Suppressor macrophage (primary cell): ENCODE measurements at places on chromosomes 1 and 21.

- no peak for DNase-seq
Observed at GRCh38 chr21:32413697-32414578, 1.4 kb downstream of the EVA1C start.

GRCh38 chr1:104795931-104796330 lies 1046.2 kb downstream of the AMY1C start:
- no peak for DNase-seq

DNA sequence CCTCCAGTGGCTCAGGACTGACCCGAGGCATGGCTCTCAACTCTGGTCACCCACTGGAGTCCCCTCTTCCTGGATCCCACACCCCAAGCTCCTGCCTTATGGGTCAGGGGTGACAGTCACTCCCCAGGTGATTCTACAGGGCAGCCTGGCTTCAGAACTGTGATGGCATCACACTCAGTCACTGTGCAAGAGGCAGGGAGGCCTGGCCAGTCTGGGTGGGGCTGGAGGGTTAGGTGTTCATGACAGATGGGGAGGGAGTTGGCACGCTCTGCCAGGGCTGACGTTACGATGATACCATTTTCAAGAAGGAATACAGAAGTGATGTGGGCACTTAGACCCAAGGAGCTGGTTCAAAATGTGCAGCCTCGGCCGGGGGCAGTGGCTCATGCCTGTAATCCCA lies 25.2 kb upstream of the ABCG1 start:
- no peak for DNase-seq

GRCh38 chr1:178155481-178156255 lies 61.8 kb downstream of the RASAL2 start:
- DNase-seq: no peak

DNA sequence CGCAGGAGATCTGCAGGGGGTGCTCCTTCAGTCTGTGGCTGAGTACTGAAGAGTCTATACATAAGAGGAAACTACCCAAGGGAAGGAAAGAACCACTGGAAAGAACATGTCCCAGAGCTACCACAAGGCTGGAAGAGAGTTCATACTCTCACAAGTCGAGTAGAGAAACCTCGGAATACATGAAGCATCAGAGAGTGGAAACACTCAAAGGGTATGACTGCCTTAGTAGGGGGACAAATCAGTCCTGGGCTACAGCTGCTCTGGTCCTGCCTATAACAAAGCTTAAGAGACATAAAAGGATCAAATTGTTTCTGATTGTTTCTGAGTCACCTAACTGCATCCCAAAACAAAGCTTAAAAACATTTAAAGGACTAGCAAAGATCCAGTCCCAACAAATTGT lies 27.4 kb downstream of the TMEM50B start:
- DNase-seq: no peak

DNA sequence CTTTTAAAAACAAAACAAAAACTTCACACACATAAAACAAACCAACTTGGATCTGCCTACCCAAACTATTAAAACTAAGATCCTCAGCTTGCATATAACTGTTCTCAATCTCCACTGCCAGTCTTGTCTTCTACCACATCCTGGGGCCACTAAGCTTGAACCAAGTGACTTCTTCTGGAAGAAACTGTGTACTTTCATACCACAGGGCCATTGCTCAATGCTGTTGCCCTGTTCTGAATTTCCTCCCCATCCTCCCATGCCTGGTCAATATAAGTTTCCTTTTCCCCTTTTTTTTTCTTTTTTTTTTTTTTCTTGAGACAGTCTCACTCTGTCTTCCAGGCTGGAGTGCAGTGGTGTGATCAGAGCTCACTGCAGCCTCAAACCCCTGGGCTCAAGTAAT lies 109.9 kb downstream of the KIAA0319L start:
- DNase-seq: peak; percentile 31

DNA sequence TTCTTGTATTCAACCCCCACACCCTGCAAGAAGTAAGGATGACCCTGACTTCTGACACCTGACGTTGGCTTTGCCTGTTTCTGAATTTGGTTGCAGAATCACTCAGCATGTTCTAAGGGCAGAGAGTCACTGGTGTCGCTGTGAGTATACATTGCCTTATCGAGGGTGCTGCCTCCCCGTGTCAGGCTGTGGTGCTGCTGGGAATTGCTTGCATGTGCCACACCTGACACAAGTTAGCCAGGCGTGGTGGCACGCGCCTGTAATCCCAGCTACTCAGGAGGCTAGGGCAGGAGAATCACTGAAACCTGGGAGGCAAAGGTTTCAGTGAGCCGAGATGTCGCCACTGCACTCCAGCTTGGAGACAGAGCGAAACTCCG lies 45.9 kb downstream of the WDR4 start:
- peak; percentile 25 for DNase-seq

GRCh38 chr1:18816808-18817207 lies 42.7 kb downstream of the TAS1R2 start:
- no peak for DNase-seq

DNA sequence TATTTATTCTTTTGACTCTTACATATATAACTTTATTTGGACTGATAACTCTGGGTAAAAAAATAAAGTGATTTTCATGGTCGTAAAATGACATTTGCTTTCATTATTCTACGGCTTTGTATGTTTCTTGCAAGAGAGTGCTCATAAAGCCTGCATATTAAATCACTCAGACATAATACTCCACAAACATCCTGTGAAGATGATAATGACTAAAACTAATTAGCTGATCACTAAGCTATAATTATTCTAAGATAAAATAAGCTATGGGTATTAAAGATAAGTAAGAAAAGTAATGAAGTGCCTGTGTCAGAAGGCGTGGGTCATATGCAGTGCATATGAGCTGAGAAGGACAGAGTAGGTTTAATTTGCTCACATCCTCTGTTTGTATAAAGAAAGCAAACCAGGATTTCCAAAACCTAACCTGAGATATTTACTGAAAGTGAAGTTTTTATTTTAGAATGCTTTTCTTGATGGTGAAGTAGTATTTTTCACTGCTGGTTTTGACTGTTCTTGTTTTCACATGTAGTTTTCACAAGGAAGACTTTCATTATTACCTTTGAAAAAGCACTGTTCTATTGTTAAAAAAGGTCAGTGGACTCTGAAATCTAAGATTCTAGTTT lies 278.8 kb downstream of the AMY1C start:
- no peak for DNase-seq

- DNase-seq: peak; percentile 70
Observed at GRCh38 chr21:45078877-45079281, 4.5 kb downstream of the ADARB1 start.

DNA sequence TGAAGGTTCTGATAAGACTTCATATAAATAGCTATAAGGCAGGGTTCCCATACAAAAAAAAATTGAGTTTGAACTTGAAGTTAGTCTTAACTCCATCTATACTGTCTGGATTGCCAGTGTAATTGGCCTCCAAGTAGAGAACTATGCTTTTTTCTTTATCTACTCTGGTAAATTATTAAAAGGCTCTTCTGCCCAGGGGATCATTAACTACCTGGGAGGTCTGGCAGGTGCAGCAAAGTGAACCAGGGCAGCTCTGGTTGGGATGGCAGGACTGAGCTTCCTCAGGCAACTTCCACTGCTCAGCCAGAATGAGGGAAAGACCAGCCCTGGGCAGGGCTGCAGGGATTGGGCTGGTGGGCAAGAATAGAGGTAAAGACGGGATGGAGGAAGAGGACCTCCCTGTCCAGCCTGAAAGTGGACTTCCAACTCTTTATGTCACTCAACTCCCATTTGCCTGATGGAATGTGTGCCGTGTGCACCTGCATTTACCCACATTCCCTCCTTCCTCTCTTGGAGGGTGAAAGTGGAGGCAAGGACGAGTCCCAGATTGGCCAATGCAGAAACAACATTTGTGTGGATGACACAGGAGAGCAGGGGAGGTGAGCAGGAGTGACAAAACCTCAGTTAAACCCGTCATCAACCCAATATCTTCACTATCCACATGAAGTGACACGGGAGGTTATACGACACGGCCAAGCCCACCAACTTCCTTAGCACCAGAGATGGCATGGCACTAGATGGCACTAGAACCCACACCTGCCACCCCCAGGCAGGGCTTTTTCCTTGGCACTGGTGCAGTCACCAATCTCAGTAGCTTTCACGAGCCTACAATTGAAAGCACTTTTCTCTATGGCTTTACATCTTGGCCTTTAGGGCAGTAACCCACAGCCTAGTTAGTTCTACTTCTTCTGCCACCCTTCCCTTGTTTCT lies 25.2 kb downstream of the CCN1 start:
- no peak for DNase-seq

- DNase-seq: no peak
Observed at GRCh38 chr1:24109686-24110475, 2.1 kb downstream of the MYOM3 start.

DNA sequence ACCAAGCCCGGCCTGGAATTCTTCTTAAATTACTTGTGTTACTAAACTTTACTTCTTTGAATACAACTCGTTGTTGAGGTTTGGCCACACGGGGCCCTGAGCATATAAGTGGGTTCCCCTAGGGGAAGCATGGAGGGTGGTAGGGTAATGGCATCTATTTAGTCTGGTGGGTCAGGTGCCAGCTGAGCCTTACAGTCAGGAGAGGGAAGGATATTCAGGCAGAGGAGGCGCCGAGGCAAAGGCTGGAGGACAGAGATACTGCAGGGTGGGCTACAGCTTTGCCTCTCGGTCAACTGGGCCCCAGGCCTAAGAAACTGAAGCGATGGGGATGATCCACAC lies 424 bp upstream of the NECAP2 start:
- peak; percentile 12 for DNase-seq

- DNase-seq: peak; percentile 78
Observed at GRCh38 chr1:226938903-226939437, 1.1 kb upstream of the COQ8A start.

GRCh38 chr1:22406722-22407495 lies 44.7 kb upstream of the ZBTB40 start:
- DNase-seq: no peak

GRCh38 chr1:100387209-100387608 lies 34.9 kb downstream of the CDC14A start:
- no peak for DNase-seq

GRCh38 chr1:24418898-24419628 lies 3.5 kb downstream of the NIPAL3 start:
- DNase-seq: peak; percentile 43

DNA sequence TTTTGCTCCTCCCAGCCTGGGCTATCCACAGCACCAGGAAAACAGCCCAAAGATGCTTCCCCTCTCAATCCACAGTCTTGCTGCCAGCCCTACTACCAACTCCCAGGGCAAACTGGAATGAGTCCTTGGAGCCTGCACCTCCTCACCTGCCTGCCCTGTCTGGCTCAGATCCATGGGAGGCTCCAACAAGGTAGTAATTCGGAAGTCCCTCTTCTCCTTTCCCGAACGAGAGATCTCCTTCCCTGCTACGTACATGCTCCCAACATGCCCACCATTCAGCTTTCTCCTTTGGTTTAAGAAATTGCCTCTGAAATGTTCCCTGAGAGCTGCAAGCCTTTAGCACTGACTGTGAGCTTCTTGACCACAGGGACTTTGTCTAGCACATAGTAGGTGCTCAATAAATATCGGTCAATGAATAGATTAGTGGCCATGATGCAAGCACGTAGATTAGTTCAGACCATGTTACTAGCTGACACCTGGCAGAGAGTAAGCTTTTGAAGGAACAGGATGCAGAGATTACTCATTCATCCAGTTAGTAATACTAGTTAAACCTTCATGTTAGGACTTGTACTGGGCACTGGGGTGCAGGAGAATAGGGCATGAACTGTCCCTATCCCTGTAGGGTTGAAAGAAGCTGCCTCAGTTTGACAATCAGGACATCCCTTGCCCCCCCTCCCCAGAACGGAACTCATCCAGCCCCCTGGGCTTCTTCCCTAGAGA lies 80.1 kb downstream of the DISP3 start:
- no peak for DNase-seq

GRCh38 chr1:118012515-118013124 lies 83.1 kb downstream of the WDR3 start:
- no peak for DNase-seq

GRCh38 chr1:228004331-228004855 lies 2.4 kb upstream of the WNT3A start:
- peak; percentile 31 for DNase-seq

GRCh38 chr1:246029616-246030015 lies 477.5 kb downstream of the SMYD3 start:
- DNase-seq: no peak

GRCh38 chr1:8137481-8138244 lies 111.6 kb upstream of the ERRFI1 start:
- DNase-seq: peak; percentile 68

DNA sequence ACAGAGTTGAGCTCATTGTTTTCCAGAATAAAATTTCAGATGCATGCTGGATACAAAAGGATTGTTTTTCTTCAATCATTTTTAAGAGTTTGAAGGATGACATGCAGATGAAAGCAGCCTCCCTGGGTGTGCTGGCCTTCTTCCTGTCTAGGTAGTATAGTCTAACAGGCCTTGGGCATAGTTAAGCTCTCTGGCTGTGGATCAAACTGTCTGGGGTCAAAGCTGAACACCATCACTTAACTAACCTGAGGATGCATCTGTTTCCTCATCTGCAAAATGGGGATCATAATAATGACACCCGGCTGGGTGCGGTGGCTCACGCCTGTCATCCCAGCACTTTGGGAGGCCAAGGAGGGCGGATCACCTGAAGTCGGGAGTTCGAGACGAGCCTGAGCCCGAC lies 6.0 kb upstream of the TIE1 start:
- no peak for DNase-seq

- DNase-seq: no peak
Observed at GRCh38 chr1:116981521-116982037, 20.0 kb upstream of the CD101 start.
